Omental fat pad (tissue), 4 donors: ENCODE measurements at places on chromosomes 11 and 22. TPM values are rescaled to one million over a fixed set of nuclear protein-coding genes. Genes with fewer than 3 reads are reported as not detected.

The CHCHD10 gene
- total RNA-seq, result 19.9 TPM

The CD6 gene
- total RNA-seq, result 3.2 TPM

The CASP12 gene
- total RNA-seq, result not detected

The FOLR3 gene
- total RNA-seq, result not detected

The THY1 gene
- 18.1 TPM for total RNA-seq

The EHF gene
- total RNA-seq, result 0.38 TPM

The LTBP3 gene
- 74.0 TPM for total RNA-seq

The UBQLN3 gene
- 1.3 TPM for total RNA-seq

The ELF5 gene
- total RNA-seq, result not detected

The C11orf21 gene
- total RNA-seq, result 1.1 TPM

The MRGPRX3 gene
- total RNA-seq, result not detected
